ENCODE measurements at places on chromosomes 12 and 14. TPM values are rescaled to one million over a fixed set of nuclear protein-coding genes. Genes with fewer than 3 reads are reported as not detected.

Gene ANO2
- total RNA-seq = 34.6 TPM

Gene PRH1
- total RNA-seq = 13.0 TPM

Gene TIGAR
- 13.8 TPM for total RNA-seq

Gene TMEM121
- total RNA-seq = 2.1 TPM

Gene LMO3
- total RNA-seq = 61.2 TPM

Gene HIP1R
- total RNA-seq = 30.2 TPM

Gene OR4N5
- total RNA-seq = not detected

Gene SLC16A7
- 91.9 TPM for total RNA-seq

DNA sequence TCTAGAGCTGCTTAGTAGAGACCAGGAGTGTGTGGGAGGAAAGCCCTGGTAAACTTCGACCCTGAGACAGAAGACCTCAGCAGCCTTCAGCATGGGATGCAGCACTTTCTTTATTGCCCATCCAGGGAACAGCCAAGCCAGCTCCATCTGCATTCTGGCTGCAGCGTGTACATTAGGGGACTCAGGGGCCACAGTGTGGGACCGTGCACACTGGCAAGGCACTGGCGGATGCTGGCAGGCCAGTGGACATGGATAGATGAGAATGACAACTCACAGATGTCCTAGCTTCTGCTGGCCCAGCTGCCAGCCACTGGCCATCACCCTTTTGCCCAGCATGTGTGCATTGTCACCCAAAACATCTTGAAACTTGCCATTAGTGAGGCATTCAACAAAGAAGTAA, 12.5 kb downstream of the PLD4 start:
- peak; percentile 73 for DNase-seq

- no peak for DNase-seq
Observed at GRCh38 chr12:122722387-122722786, 5.8 kb upstream of the HCAR3 start.

DNA sequence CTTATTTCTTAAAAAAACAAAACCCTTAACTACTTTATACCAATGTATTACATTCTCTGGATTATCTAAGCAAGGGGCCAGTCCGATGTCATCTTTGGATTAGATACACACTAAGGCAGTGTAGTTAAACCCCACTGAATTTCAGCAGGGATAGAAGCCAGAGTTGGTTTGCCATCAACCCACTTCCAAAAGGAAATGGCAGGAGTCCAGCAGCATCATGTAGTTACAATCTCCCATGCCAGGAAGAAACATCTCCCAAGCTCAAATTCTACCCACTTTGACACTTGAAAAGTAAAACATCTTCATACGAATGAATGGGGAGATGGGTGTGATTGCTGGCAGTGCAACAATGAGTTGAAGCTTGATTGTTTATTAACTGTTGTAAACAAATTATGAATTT, 203.5 kb upstream of the PLXNC1 start:
- no peak for DNase-seq

GRCh38 chr12:106819991-106820390, 45.5 kb downstream of the RIC8B start:
- DNase-seq = no peak

DNA sequence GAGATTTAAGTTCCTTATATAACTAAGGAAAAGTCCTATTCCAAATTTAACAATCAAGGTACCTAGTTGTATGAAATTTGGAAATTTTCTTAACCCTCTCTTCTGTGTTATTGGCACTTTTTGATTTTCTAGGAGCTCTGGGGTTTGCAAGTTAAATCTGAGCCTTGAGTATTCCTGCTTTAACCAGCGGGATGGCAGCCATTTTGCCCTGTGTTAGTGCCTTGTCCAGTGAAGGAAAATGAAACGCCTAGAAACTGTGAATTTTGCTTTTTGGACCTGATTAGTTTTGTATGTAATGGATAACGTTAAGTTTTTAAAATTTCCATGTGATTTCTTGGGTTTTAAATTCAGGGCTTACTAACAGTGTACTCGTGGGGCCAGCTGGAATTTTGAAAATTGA, 45.1 kb downstream of the DIP2B start:
- no peak for DNase-seq

DNA sequence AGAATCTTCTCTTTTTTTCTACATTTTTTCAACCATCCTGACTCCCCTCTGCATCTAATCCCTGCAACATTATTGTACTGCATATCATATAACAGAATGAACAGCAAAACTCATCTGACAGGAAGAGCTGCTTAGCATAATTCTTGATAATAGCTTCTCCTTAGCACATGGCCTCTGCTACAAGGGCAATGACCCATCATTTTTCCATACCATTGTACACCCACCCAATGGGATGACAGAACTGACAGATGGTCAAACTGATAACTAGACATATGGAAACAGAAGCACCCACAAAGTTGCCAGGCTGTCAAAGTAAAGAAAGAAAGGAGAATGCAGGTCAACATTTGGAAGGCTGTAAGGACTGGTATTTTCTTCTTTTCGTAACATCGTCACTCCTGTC, 390.4 kb upstream of the USP15 start:
- no peak for DNase-seq

DNA sequence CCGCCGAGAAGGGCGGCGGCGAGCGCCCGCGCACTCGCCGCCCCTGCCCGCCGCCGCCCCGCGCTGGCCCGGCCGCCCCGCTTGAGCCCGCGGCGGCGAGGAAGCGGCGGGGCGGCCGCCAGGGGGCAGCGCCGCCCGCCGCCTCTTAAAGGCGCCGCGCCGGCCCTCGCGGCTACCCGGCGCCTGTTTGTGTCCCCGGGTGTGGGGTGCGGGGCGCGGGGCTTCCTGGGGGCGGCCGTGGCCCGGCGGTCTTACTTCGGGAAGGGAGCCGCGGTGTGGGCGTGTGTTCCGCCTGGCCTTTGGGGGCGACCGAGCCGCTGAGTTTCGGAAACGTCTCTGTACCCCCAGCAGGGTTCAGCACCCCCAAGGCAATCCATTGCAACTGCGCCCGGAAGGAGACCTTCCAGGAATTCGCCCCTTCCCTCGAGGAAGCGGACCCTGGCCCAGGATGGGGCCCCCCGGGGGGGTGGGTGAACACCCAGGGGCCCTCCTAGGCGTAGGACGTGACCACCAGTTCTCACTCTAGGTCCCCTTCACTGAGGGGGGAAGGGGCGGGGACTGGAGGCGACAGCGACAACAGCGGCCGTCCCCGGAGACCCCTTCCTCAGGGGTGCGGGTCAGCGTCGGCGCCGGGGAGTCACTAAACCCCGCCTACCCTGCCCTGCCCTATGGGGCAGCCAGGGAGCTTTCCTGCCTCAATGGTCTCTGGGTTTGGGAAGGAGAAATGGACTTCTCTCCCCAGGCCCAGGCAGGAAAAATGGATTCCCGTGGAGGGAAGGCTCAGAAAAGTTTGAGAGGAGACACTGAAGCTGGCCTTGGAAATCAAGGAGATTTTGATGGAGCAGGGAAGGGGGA, at the start of gene ITPK1:
Gene ITPK1 (minus strand): TSS at position 105 of the 855 bp plus-strand sequence. CDS start 762 bp downstream, outside the sequence.
- peak; percentile 93 for DNase-seq

GRCh38 chr12:4154672-4155225, 118.8 kb upstream of the CCND2 start:
- DNase-seq = no peak

DNA sequence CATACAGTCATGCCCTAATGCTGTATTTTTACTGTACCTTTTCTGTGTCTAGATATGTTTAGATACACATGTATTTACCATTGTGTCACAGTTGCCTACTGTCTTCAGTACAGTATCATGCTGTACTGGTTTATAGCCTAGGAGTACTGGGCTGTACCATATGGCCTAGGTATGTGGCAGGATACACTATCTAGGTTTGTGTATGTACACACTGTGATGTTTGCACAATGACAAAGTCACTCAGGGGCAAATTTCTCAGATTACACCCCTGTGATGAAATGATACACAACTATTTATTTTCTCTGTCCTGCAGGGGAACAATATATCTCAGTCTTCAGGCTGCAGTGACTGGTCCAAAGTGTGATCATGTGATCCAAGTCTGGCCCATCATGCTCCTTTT, 1076.1 kb downstream of the VRK1 start:
- DNase-seq = no peak

DNA sequence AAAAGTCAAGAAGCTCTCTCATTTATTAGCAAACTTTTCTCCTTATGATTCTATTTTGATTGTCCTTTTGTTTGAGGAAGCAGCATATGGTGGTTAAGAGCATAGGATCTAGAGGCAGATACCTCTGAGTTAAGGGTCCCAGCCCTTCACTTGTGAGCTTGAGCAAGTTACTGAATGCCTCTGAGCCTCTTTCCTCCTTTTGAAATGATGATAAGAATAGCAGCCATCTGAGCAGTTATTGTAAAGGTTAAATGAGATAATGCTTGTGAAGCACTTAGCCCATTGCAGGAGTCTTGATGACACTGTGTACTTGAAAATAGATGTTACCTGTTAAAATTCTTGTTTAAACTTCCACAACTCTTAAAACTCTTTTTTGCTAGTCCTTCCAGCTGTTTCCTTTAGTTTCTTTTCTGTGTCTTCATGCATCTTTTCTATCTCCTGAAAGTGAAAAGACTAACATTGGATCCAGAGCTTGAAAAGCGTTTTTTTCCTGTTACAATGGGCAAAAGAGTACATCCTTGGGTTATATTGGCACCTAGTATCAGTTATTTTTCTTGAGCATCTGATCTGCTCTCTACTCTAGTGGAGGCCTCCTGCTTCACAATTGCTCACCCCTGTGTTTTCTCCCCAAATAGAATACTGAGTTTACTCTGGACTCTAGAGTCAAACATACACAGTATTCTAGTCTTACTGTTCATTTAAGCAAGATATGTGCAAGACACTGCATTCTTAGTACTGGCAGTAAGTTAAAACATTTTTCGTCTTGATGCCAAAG, 3.1 kb downstream of the HIF1A start:
- no peak for DNase-seq

DNA sequence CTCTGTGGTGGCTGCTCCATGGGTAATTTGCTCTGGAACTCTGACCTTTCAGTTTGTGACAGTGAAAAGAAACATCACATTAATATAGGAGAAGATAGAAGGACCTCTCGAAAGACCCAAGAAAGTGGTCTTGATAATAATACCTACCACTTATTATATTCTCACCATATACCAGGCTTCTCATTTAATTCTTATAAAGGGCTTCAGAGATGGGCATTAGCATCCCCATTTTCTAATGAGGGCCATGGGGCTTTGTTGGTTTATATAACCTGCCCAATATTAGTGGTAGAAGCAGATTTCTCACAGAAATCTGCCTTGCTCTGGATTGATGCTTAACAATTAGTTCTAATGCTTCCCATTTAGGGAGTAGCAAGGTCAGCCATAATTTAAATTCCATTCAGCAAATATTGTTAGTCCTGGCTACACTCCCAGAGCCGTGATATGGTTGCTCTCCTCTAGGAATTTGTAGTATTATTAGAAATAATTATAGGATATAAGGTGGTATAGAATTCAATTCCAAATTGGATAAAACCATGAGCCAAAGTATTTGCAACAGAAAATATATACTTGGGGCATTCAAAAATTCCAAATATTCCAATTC, 7.4 kb upstream of the AMIGO2 start:
- DNase-seq = no peak

DNA sequence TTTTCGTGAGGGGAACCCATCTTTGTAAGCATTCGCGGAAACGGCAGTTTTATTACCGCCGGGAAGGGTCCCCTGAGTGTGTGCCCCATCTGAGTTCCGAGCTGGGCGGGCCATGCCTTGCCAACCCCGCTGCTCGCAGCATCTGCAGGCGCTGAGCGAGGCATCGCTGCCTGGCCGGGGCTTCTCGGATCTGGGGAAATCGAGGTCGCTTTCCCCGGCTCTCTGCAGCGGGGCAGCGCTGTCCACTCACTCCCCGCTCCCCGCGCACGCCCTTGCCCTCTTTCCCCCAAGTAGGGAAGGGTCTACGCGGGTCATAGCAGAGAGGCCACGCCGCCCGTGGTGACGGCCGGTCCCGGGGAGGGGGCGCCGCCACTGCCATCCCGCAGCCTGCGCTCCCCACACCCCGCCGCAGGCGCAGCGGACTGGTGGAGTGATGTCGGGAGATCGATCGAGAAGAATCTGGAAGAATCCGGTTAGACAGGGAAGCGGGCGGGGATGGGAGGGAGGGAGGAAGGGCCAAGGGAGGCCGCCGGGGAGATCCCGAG, 507 bp upstream of the FKBP4 start:
- peak; percentile 89 for DNase-seq

- no peak for DNase-seq
Observed at GRCh38 chr14:73125746-73126145, 10.6 kb upstream of the PSEN1 start.

- DNase-seq = no peak
Observed at GRCh38 chr12:107229827-107230226, 136.5 kb upstream of the CRY1 start.

- no peak for DNase-seq
Observed at GRCh38 chr12:91356405-91356804, 173.8 kb upstream of the DCN start.

GRCh38 chr12:123973552-123974341, 732 bp downstream of the ZNF664 start:
- no peak for DNase-seq

- DNase-seq = no peak
Observed at GRCh38 chr12:66187821-66188220, 1.2 kb upstream of the IRAK3 start.

GRCh38 chr12:48069241-48069640, 36.6 kb downstream of the SENP1 start:
- DNase-seq = no peak

DNA sequence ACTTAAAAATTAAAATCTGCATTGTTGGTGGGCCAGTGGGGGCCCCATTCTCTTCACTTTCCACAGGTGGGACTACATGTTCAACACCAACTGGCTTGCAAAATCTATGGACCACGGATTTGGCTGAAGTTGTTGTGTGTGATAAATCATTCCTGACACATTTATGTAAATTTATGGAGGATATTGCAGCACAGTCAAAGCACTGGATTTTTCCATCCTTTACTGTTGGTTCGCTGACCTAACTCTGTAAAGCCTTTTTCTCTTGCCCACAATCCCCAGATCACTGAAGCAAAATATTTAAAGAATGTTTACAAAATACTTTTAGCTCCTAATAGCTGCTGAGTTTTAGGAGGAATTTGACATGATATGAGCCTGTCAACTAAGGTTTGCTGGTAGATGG, 219.7 kb upstream of the PRICKLE1 start:
- no peak for DNase-seq

- DNase-seq = no peak
Observed at GRCh38 chr14:105456736-105457617, 17.6 kb upstream of the CRIP2 start.

DNA sequence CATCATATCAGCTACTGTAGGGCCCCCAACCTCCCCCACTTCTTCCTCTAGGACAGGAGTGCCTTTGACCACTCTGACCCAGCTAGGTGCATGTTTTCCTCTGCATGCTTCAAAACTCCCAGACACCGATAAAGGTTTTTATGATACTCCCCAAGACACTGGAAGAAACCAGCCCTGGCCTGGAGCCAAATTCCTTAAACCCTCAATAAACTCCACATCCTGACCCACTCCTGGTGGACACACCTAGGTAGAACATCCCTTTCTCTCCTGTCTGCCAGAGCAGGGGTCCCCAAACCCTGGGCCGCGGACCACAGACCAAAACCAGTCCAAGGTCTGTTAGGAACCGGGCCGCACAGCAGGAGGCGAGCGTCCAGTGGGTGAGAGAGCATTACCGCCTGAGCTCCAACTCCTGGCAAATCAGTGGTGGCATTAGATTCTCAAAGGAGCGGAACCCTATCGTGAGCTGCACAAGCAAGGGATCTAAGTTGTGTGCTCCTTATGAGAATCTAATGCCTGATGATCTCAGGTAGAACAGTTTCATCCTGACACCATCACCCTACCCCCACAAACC, 49.6 kb downstream of the NT5DC3 start:
- DNase-seq = no peak
